ENCODE measurements at places on chromosomes 1 and 21.

DNA sequence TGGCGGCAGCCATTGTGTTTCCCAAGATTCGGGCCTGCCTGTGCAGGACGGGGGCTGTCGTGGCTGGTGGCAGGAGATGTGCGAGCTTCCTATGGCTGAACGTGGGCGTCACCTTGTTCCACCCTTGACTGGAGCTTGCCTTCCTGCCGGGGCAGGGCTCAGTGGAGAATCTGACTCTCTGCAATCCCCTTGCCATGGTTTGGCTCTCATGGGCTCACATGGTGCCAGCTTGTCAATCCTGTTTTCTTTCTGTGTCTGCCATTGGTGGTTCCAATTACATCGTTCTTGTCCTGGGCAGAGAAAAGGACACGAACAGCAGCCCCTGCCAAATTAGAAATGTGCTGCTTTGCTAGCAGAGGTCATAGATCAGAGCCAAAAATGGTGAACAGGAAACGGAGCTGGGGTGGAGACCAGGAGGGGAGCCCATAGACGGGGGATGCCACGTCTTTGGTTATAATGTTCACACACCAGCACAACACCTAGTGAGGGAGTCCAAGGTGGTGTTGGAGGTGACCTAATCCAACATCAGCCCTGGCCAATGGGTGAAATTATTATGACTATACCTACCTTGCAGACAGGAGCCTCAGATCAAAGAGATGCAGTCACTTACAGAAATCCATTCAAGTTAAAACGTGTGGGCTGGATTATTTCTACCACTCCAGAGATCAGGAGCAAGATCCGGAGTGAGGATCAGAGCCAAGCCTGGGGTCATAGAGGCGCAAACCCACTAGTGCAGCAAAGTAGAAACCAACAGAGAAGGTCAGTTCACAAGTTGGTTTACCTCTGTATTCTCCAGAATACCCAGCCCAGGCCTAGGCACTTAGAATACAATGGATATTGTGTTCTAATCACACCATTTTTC, 253.1 kb downstream of the SIPA1L2 start:
- DNase-seq: no peak

DNA sequence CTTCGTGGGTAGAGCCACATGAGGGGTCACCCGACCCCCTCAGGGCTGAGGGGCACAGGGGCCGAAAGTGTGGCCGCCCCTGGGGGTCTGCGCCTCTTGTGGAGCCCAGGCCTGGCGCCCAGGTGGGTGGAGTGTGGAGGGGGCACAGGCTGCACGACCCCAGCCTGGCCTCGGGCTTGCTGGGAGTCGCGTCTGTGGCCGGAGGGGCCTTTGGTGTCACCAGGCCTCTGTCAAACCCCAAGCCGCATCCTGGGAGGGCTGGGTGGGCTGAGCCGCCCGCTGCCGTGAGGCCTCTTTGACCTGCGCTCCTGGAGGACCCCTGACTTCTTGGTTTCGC, 60.7 kb downstream of the FAAP20 start:
- no peak for DNase-seq

- DNase-seq: peak; percentile 73
Measured at GRCh38 chr1:41537788-41538351, 53.4 kb upstream of the EDN2 start.

- DNase-seq: no peak
Measured at GRCh38 chr1:220652995-220653394, 37.2 kb upstream of the C1orf115 start.

GRCh38 chr21:38323721-38324531, 67.1 kb downstream of the KCNJ15 start:
- DNase-seq: no peak

- no peak for DNase-seq
Measured at GRCh38 chr21:45146306-45146705, 71.9 kb downstream of the ADARB1 start.

DNA sequence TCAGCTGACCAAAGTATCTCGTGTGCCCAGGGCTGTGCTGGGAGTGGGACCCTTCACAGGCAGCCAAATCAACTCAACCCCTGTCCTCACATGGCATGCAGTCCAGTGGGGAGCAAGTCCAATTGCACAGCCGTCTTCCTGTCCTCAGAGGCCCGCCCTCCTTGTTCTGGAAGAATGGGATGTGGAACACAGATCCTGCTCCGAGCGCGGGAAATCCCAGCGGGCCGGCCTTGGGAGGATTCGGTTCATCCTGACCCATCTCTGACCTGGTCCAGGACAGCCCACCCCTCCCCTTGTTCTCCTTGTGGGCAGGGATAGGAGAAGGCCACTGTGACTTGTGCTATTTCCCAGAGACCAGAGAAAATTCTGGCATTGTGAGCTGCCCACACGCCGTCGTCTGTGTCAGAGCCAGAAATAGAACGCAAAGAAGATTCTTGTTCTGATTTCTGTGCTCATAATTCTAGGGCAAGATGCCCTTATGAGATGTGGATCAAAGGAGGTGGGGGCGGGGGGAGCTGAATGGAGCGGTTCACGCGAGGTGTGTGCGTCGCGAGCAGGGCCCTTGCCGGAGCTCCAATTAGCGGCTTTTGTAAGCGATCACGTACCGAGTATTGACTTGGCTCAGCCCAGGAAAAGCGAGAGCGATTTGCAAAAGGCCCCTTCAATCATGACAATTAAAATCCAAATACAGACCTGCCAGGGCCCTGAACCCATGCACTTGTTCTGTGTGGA, 79.2 kb downstream of the AJAP1 start:
- no peak for DNase-seq
